Stimulated activated CD4-positive, alpha-beta T cell treated with anti-CD3 and anti-CD28 coated beads, Interleukin-15, amount 100 ng/mL, for 1 hour (primary cell): ENCODE measurements at places on chromosomes 3 and 15.

DNA sequence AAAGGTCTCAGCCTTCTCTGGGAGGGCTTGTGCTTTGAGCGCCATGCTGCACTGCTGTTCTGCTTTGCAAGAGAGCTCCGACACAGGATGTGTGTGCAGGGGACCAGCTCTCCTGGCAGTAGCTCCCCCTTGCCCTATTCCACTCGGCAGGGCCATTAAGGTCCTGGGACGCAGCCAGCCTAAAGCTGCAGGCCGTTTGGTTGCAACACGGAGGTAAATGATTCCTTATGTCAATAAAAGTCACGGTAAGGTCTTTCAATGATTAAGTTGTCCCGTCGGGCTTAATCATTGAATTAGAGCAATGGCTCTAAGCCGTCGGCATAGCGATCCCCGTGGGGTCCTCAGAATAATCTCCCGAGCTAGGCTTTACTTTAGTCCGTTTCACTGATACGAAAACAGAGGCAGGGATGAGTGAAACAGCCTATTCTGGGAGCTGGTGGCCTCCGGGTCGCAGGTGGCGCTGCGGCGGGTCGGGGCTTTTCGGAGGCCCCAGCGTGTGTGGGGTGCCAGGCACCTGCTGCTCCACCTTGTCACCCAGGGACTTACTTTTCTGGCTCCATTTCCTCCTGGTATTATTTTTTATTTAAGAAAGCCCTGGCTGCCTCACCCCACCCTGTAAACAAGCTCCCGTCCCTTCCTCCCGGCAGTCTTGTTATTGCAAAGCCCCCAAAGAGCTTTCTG, 525.2 kb downstream of the OCA2 start:
- no peak for DNase-seq

- DNase-seq, result no peak
These were observed 43.7 kb upstream of the TIPARP start for GRCh38 chr3:156630773-156631093.

DNA sequence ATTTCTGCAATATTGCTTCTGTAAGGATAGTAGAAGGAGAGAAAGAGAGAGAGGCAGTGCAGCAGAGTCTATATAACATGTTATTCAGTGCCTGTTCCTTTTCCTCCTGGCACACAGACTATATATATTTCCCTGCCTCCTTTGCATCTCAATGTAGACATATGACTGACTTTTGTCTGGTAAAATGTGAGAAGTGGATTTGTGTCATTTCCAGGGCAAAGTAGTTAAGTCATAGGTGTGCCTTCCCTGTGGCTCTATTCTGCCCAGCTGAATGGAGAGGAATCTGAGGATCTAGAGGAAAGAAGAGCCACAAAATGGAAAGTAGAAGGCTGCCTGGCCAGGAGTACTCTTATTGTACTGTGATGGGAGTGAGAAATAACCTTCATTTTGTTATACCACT, 54.6 kb upstream of the CADPS start:
- no peak for DNase-seq

GRCh38 chr3:151859233-151859673, 14.2 kb upstream of the SUCNR1 start:
- no peak for DNase-seq

- no peak for DNase-seq
These were observed 338.9 kb upstream of the CFAP20DC start for GRCh38 chr3:59388555-59389270.

DNA sequence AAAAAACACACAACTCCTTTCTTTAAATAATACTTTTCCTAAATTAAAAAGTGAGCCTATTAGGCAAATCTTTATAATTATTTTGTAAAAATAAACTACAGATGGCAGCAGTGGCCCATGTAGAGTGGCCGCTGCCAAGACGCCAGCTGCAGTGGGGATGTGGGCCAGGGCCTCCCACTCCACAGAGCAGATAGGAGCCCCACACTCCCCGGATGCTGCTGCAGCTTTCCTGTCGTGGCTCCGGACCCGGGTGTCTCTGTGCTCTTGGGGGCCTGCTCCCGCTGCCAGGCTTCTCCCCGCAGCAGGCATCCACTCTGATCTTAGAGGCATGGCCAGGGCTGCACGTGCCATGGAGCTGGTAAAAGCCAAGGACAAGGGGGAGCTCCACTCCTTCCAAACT, 67.5 kb downstream of the PROS1 start:
- DNase-seq, result no peak

DNA sequence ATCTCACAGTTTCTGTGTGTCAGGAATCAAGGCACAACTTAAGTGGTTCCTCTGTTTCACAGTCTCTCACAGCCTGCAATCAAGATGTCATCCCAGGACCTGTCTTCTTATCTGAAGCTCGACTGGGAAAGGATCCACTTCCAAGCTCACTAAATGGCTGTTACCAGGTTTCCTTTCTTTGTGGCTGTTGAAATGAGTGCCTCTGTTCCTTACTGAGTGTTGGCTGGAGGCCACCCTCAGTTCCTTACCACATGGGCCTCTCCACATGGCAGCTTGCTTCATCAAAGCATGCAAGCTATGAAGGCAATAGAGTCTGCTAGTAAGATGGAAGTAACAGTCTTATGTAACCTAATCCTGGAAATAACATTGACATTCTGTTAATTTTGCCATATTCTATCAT, 174.0 kb downstream of the ERC2 start:
- no peak for DNase-seq

DNA sequence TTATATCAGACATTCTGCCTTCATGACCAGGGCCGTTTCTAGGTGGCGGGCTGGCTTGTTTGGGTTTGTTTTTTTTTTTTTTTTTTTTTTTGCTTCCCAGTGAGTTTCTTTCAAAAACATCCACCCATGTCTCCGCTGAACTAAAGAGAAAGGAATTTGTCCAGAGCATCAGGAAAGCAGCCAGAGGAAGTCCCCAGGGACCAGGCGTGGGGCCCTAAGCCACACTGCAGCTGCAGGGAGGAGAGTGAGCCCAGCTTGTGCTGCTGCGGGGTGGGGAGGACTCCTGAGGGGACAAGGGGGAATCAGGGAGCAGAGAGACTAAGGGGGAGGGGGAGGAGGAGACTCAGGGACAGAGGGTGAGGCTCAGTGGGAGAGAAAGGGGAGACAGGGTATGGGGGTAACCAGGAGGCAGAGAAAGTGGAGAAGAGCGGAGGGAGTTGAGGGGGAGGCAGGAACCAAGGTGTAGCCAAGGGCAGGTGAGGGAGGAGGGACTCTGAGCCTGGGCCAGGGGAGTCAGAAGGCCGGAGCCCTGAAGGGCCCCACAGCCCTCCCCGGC, 49.5 kb downstream of the CYP11A1 start:
- DNase-seq, result no peak

GRCh38 chr3:85939074-85939482, 980.3 kb downstream of the CADM2 start:
- DNase-seq, result no peak

DNA sequence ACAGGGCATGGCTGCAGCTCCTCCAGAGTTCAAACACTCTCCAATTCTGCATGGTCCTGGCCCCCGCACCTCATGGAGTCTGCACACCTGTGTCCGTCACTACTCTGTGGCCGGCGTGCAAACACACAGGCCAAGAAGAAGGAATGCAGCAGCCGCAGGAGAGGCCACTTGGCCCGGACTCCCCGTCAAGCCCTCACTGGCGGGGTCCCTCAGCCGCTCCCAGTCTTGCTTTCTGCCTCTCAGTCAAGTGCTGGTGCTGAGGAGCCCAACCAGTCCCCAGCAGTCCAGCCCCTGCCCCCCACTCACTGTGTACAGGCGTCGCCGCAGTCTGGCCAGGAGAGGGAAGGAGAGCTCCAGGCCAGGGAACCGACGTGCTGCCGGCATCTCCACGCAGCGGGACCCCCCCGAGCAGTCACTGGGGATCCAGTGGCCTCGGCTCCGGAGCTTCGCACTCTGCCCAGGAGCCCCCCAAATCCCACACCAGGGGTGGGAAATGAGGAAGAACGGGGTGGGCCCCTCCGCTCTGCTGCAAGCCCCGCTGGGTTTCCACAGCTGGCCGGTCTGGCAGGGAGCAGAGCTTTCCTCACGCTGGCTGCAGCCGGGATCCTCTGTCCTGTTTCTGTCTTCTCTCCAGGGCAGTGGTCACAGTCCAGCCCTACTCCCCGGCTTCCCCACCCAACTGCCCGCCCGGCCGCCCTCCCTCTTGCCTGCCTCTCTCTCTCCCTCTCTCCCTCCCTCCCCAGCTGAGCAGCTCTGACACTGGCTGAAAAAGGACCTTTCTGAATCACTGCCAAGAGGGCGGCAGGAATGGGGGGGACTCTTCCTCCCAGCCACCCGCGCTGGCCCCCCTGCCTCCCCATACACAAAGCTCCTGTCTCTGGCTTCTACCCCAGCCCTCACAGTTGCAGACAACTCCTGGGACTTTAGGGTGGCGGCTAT, 16.0 kb downstream of the TNK2 start:
- no peak for DNase-seq

GRCh38 chr15:53627279-53627678, 132.2 kb downstream of the WDR72 start:
- no peak for DNase-seq

- DNase-seq, result no peak
These were observed 562.8 kb downstream of the NR2F2 start for GRCh38 chr15:96893159-96893906.
